ENCODE measurements at places on chromosomes 7 and 10.

DNA sequence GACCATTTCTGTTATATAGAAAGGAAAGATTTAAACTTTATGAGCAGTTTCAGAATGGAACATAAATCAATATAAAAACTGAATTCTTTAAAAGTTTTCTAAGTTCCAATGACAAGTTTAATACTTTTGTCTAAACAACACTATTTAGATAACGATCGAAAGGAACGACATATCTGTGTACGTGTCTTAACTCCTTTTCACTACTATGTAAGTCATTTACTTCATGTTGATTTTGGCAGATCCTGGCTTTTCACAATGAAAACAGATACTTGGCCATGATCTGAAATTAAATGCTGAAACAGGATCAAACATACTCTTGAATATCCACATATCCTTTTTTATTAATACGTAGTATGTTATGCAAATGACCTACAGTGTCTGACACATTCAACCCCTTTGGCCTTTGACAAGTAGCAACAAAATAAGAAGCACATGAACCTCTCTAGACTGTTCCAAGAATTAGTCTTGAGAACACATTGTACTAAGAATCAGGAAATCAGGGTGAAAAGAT is 41.9 kb downstream of the RNLS start:
- DNase-seq = no peak

GRCh38 chr7:11753433-11753832 is 78.6 kb downstream of the THSD7A start:
- DNase-seq = no peak

DNA sequence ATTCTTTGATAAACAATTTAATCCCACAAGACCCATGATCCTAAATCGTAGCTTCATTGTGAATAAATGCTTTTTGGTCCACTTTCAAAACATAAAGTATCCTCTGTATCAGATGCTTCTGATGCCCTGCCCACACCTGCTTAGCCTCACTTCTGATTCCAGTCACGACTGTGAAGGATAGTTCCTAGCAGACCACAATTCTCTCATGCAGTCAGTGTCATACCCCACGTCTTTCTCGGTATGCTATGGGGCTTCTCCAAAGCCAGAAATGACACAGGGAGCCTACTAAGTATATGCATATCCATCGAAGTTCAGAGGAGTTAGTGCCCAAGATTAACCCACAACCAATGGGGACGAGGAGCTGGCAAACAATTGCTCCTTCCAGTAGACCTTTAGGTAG is 27.6 kb upstream of the CTNNA3 start:
- DNase-seq = no peak

- DNase-seq = no peak
Measured at GRCh38 chr7:158054611-158055010, 533.0 kb downstream of the PTPRN2 start.

DNA sequence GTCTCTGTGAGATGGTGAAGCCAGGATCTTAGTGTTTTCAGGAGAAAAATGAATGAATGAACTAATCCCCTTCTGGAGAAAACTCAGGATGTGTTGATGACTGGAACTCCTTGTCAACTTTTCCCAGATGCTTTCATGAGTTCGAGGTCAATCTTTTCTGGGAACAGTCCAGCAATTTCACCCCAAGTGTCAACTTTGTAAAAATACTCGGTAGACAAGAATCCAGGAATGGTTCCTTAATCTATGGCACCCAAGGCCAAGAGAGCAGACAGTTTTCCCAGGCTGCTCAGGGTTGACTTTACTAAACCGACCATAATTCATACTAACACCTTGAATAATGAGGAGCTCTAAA is 31.1 kb upstream of the LYZL1 start:
- no peak for DNase-seq

- DNase-seq = no peak
Measured at GRCh38 chr10:127909716-127910463, 3.0 kb downstream of the PTPRE start.

GRCh38 chr7:122676466-122676865 is 22.5 kb downstream of the RNF133 start:
- no peak for DNase-seq

DNA sequence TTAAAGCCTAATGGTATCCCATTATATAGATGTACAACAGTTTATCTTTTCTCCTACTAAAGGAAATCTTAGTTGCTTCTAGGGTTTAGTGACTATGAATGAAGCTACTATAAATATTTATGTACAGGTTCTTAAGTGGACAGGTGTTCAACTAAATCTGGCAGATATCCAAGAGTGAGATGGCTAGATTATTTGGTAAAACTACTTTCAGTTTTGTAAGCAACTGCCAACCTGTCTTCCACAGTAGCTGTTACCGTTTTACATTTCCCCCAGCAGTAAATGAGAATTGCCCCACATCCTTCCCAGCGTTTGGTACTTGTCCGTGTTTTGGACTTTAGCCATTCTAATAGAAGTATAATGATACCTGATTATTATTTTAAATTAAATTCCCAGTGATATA is 144.9 kb upstream of the MAGI2 start:
- no peak for DNase-seq

GRCh38 chr7:37208528-37208927 is 240.1 kb downstream of the ELMO1 start:
- DNase-seq = no peak

DNA sequence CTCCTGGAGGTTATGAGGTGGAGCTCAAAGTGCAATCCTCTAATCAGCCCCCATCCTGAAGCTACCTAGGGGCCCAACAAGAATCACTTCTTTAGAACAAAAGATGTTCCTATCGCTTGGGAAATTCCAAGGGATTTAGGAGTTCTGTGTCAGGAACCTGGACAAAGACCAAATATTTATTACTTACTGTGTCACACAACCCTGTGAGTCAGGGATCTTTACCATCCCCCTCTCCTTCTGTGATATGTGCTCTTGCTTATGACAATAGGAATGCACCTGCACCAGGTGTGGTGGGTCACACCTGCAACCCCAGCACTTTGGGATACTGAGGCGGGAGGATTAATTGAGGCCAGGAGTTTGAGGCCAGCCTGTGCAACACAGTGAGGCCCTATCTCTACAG is 485.8 kb downstream of the PLXDC2 start:
- no peak for DNase-seq

DNA sequence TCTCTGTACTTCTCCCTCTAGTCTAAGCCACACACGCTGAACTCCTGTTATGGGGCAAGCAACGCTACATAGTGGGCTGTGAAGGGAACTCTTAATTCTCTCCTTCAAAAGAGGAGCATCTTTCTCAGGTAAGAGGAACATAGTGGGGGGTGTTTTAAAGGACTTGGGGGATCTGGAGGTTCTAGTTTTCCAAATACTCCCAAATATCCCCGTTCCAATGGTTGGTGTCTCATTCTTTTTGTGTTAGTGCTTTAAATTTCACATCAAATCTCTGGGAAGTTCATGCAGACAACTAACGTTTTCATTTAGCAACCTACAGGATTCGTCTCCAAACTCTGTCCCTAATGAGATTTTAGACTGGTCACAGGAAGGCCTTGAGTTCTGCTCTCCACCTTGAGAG is 12.4 kb upstream of the WDR86 start:
- DNase-seq = no peak

DNA sequence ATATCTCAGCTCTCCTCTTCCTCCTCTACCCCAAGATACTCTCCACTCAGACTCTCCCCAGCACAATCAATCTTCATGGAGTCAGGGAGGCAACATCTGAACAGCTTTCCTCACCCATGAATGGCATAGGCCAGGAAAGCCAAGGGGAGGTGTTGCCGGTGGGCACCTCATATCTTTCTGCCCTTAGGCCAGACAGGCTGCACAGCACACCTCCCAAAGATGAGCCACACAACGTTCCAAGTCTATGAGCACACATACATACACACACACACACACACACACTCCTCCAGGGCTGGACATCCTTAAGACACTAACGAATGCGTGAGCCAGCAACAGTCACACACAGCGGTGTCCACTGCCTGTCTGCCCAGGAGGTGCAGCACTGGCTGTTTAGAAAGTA is 17.7 kb downstream of the COBL start:
- DNase-seq = no peak

GRCh38 chr10:130960531-130960930 is 351.0 kb downstream of the TCERG1L start:
- DNase-seq = no peak

DNA sequence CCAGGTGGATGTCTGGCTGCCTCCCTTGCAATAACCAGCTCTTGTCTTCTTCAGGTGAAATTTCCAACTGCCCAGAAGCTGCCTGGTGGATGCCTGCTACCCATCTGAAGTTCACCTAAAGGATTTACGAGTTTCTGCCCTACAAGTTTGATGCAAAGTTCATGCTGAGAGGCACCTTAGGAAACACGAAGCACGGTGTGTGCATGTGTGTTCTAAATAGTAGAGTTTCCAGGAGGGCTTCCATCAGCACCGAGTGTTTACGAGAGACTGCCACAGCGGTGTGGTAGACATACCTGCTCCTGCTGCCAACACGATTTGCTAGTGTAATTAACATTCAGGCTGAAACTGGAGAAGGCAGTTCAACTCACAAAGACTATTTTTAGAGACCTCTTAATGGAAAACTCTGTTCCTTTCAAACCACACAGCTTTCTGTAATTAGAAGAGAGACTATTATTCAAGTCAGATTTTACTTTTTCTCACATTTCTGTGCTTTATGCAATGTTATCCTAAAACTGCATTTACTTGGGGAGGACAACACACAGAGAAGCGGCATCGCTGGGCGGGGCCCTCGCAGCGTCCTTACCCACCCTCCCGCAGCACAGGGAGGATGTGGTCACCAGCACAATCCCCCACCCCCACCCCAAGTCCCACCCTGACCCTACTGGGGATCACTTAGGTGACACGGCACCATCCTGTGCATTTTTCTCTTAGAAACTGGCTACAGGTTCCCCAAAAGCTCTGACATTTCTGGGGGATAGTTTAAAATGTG is 15.5 kb upstream of the CPXM2 start:
- no peak for DNase-seq

GRCh38 chr7:71325151-71325550 is 193.2 kb downstream of the GALNT17 start:
- DNase-seq = no peak

All from stimulated activated CD4-positive, alpha-beta T cell treated with anti-CD3 and anti-CD28 coated beads, Interleukin-2, amount 100 ng/mL, for 24 hours (primary cell).